ENCODE measurements at places on chromosomes 6 and 20.
A peak's percentile ranks its signal among the peaks of the same experiment; 100 is the strongest.

DNA sequence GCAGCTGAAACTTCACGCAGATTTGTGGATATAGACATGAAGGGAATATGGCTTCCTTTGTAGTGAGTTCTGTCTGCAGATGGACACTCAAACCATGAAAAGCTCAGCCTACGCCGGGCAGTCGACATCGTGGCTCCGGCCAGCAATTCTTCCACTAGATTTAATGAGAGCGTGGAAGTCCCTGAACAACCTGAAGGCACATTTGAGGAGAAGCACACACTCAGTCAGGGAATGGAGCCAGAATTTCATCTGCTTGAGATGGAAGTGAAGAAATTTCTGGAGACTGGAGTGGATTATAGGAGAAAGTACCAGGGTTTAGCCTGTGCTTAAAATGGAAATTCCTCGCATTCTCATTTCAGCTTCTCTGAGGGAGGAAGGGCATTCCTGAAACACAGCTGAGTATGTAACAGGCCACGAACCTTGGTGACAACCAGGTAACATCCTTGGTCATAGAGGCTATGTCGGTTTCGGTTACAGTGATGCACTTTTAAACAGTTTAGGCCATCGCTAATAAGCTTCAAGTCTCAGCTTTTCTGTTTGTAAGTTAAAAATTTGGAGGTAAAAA is 80.5 kb upstream of the AGPAT4 start:
- no peak for DNase-seq

DNA sequence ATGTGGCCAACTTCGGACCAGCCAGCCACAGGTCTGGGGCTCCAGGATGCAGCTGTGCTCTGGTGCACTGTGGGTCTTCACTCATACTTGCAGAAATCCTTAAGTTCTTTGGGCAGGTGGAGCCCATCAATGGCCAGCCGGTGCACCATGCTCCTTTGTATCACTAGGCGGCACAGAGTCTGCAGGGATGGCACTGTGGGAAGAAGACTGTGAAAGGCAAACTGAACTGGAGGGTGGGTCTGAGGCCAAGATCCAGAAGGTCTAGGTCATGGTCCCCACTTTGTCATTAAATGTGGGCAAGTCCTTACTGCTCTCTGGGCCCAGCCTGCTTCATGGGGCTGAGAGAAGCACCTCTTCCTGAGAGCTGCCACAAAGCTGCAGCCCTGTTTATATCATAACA is 1.3 kb upstream of the SPATA25 start:
- no peak for DNase-seq

- DNase-seq: no peak
Observed at GRCh38 chr6:36762123-36762522, 64.5 kb downstream of the RAB44 start.

- no peak for DNase-seq
Observed at GRCh38 chr6:43764772-43765171, 5.2 kb upstream of the VEGFA start.

DNA sequence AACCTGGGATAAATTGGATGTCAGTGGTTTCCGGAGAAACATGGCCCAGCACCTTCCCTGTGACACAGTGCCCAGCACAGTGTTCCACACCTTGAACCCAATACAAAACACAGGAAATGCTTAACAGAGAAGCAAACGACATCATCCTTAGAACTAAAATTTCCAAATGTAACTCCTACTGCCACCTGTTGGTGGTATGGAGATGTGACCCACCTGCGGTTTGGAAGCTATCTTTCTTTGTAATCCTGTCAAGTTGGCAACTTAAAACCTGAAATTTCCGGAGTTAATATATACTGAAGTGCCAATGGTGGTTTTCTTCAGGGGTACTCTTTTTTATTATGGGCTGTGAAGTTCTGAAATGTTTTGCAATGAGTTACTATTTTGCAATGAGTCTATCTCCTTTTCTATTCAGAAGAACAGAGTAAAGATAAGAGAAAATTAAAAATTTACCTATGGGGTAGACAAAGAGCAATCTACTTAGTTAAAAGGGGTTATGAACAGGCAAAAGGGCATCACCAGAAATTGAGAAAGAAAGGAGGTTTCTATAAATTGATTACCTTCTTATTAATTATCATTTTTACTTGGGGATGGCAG is 658.8 kb downstream of the PTPRT start:
- DNase-seq: no peak

GRCh38 chr6:170030821-170031471 is 259.9 kb downstream of the DLL1 start:
- no peak for DNase-seq

GRCh38 chr6:80647156-80647555 is 540.7 kb downstream of the BCKDHB start:
- no peak for DNase-seq

DNA sequence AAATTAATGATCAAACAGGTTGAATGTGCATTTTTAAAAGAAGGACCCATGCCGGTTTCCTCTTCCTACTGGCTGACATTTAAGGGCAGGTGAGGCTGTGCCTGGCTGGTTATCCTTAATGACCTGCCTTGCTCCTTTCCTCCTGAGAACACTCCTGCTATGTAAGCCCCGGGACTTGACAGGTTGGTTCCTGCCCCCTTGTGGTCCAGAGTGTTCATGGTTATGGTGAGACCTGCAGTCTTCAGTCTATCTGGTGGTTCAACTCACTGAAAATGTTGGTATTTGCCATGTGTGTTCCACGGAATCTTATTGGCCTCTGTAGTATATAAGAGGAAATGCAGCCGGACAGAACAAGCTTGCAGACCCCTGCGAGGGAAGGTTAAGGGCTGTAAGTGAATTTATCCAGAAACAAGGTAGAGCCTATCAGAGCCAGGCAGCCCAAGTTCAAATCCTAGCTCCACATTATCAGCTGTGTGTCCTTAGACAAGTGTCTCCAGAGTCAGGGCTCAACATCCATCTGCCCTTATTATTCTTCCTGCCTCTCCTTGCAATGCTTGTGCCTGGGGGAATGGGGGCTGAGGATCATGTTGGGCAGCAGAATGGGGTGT is 5.2 kb upstream of the BPIFA3 start:
- peak; percentile 11 for DNase-seq

DNA sequence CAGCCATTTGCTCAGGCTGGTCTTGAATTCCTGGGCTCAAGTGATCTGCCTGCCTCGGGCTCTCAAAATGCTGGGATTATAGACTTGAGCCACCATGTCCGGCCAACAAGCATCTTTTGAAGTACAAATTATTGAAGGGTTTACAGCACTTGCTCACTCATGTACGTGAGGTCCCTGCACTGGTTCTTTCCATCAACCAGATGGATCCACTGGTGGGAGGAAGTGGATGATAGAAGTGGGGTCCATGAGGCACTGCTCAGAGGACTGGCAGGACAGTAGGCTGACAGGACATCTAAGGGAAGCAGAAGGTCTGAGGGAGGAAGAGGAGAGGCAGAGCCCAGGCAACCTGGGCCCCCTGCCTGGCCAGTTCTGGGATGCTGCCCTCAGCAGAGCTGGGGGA is 109.2 kb upstream of the NXT1 start:
- no peak for DNase-seq

DNA sequence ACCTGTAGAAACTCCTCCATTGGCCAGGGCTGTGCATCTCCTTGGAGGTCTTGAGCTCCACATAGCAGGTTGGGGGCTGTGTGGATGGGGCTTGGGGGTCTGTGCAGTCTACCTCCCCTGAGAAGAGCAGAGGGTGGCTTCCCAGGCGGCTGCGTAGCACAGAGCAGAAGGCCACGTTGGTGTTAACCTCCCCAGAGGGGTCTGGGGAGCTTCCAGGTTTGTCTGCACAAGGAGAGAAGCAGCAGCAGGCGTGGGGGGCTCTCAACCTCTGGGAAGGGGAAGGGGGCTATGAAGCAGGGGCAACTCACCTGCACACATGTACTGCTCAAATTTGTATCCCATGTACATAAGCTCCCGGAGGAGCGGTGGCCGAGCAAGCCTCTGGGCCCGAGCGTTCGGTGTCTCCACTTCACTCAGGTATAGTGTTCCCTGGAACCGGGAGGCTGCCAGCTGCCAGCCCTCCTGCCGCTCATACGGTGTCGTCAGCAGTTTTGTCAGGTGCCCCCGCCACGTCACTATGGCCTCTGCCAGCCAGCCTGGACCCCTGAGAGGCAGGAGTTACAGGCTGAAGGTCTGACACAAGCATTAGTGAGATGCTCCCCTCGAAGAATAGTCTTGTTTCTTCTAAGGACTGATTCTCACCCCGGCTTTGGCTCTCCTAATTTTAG is 1.2 kb downstream of the DXO start:
- no peak for DNase-seq

DNA sequence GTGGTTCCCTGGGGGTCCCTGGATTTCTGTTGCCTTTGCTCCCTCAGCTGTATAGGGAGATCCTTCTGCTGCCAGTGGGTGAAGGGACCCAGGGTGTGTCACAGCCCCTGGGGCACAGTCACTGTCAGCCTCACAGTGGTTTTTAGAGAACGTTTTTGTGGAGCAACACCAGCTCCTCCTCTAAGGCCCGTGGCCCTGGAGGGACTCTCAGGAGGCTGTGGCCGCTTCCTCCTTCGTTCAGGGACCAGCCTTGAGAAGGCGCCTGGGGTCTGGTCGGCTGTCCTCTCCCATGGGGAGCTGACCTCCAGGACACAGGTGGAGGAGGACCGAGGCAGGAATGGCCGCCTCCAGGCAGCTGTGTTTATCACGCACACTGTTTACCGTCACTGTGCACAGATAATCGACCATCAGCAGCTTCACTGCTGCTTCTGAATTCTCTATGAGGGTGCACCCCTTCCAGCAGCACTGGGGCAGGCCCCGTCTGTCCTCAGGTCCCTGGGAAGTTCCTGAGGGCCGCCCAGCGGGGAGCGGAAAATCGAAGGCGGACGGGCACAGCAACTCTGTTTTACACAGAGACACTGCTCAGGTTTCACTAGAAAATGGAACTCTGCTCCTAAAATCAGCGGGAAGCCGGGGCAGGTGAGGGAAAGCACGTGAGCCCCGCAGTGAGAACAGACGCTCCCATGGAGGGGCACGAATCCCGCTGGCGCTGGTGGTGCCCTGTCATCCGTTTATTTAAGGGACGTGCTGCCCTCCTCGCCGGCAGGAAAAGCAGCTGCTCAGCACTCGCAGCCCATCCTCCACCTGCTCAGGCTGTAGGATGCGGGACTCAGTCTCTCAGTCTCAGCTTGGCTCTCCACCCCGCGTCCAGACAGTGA is 10.4 kb upstream of the FRMD1 start:
- DNase-seq: no peak

GRCh38 chr6:130018744-130019325 is 454 bp downstream of the L3MBTL3 start:
- DNase-seq: peak; percentile 41

- DNase-seq: no peak
Observed at GRCh38 chr6:158361961-158362669, 49.9 kb downstream of the TULP4 start.

DNA sequence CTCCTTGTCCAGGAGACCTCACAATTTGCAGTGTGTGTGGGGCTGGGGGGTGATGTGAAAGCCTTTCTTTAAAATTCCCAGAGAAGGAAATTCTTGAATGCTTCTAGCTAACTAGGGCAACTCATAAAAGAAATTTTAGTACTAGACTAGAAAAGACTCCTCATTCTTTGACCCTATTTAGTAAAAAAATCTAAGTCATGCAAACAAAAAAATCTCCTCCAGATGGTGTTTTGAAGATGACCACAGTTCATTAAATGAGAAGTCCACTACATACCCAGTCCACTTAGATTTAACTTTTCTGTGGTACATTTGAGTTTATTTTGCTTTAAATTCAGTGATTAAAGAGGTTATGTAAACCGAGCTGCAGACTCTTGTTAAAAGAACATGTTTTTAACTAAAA is 67.5 kb downstream of the NDUFAF5 start:
- DNase-seq: no peak

- DNase-seq: no peak
Observed at GRCh38 chr6:159041181-159041580, 3.6 kb downstream of the TAGAP start.

DNA sequence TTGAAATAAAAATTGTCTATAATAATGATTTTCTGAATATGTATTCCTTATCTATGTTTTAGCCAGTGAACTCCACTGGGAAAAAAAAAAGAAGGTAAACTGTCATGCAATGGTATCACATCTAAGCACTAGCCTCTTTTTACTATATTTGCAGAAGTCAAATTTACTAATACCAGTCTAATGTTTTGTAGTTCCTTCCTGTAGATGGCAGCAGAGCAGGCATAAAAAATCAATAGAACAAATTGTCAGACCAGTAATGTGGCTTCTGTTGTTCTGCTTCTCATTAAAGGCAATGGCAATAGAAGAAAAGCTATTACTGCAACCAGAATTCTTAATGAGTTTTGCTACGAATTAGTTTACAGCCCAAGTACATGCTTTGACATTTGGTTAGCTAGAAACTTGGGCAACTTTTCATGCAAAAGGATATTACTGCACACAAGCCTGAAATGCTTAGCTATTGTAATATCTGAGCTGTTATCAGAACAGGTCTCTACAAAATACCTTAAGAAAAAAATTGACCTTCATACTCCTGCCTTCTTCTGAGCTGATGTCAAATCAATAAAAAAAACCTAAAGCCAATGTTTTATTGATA is 476.9 kb downstream of the KHDRBS2 start:
- DNase-seq: no peak

DNA sequence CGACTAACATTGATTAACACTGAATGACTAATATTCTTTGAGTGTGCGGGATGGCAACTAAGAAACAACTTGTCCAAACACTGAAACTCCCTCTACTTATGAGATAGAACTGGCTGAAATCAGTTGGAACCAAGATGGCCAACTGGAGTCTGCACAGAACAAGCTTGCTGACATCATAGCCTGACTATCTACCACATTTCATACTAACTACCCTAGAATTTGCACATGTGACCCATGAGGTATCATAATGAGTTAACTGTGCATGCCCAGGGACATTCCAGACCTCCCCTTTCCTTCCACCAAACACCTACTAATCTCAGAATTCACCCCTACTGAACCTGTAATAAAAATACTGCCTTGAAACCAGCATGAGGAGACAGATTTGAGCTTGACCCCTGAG is 43.2 kb downstream of the PHIP start:
- no peak for DNase-seq

GRCh38 chr6:136365776-136366354 is 76.2 kb upstream of the BCLAF1 start:
- peak; percentile 25 for DNase-seq

- DNase-seq: no peak
Observed at GRCh38 chr6:107866606-107867301, 42.6 kb upstream of the SCML4 start.

DNA sequence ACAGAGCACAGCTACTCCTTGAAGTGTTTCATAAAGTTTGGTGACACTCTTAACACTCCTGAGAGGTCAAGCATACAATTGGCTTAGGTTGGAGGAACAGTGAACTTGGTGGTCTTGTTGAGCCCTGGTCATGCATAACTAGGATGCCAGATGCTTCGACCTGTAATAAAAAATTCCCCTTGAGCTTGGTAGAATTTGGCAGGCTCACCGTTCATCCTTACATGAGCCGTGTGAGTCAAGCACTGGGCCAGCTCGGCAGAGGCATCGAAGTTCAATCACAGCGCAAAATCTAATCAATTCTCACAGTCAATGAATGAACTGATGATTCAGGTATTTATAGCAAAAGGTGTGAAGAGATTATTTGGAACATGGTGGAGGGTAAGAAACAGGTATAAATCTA is 33.7 kb downstream of the CYP24A1 start:
- no peak for DNase-seq

DNA sequence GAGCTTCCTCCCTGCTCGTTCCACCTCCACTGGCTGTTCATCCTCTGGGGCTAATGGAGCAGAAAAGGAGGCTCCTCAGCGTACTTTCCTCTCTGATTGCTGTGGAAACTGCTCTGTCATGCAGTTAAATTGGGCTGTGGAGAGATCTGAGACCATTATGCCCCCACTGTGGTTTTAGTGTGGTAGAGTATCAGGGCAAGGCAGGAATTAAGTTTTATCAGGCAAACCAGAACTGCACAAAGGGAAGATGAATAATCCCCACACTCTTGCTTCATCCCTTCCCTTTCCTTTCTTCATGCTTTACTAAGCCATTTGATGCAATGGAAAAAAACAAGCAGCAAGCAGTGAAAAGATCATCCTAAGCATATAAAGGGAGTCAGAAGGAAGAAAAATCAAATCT is 11.9 kb upstream of the ME1 start:
- no peak for DNase-seq
